SW480 (cell line): ENCODE measurements at places on chromosomes 12 and 14.

DNA sequence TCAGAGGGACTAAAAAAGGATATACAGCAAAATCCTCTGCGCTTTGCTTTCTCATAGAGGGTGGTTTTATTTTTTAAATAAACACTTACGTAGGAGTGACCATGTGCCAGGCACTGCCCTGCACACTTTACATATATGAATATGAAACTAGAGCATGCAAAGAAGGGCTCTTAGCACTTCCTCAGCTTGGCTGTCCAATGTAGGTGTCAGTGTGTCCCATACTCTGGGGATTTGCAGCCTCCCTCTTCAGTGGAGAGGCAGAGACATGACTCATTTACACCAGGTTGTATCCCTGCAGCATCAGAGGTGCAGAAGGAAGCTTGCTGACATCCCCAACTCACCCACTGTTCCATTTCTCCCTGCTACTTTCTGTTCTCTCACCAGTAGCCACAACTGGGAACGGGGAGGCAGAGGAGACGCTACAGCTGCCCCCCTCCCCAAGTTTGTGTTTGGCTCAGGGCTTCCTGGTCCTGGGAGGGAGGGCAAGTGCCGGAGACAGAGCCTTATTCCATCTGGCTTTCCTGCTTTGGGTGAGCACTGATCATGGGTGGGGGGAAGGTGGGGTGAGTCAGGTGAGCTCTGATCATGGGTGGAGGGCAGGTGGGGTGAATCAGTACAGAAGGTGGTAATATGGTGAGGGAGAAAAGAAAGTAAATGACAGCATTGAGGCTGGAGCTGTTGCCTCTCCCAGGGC is 4.9 kb upstream of the KRT5 start:
- DNase-seq, result peak; percentile 60

DNA sequence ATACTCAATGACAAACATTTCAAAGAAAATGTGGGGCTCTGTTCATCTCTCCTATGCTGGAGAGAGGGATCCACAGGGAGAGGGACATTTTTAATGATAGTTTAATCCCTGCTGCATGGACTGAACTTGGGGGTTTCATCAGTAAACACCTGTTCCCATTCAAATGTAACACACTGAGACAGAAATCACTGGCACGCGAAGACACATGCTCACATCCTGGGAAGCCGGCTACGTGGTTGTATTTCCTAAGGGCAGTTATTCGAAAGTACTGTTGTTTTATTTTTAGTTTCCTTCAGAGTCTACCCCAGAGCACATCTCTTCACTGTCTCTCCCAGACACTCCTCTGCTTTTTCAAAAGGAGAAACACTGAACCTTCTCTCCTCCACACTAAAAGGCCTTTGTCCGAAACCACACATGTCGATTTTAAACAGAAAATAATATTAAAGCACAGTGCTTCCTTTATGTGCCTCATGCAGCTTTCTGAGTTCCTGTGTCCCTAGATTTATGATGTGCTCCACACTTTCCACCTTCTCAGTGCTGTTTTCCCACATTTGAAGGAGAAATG is 52.8 kb downstream of the PTHLH start:
- DNase-seq, result no peak

- no peak for DNase-seq
Observed at GRCh38 chr12:920676-921075, 28.8 kb downstream of the RAD52 start.

DNA sequence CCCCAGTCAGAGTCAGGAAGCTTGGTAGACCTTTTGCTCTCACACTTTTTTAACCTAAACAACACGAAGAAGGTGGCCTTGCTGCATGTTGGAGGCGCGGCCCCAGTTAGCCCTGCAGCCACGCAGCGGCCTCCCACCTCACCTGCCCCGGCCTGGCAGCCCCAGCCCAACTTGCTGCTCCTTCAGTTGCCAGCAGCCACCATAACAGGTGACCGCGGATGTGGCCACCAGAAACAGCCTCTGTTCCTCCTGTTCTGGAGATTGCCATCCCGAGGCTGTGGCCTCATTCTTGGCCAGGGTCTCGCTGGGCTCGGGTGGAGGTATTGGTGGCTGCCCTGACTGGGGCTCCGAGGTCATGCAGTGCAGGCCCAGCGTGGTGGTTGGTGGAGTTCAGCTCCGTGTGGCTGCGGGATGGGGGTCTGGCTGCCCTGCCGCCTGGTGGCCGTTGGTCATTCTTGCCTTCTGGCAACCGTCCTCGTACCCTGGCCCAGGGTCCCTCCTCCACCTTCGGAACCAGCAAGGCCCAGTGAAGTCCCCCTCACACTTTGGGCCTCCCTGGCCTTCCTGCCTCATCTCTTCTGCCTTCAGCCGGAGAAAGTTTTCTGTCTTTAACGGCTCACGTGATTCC is 20.7 kb upstream of the TEX22 start:
- no peak for DNase-seq

GRCh38 chr12:76250256-76250655 is 98.0 kb downstream of the BBS10 start:
- DNase-seq, result no peak

GRCh38 chr12:88579601-88580050 is 645 bp downstream of the KITLG start:
- peak; percentile 20 for DNase-seq

DNA sequence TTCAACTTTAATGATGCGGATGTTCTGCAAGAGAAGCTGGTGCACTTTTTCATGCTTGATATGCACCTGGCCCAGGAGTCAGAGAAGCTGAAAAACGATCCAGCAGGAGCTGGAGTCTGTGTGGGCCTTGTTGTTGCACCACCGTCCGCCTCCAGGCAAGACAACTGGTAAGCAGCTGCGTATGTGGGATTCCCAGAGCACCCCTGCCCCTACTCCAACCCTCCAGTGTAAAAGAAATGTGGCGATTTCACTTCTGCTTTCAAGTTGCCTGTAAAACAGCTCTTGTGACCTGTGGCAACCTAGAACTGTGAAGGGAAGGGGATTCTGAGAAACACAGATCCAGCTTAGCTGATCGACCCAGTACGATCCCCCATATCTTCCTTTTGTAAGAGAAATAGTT is 154.1 kb upstream of the PELI2 start:
- no peak for DNase-seq

- peak; percentile 97 for DNase-seq
Observed at GRCh38 chr12:27279826-27280225, 35.7 kb downstream of the STK38L start.

DNA sequence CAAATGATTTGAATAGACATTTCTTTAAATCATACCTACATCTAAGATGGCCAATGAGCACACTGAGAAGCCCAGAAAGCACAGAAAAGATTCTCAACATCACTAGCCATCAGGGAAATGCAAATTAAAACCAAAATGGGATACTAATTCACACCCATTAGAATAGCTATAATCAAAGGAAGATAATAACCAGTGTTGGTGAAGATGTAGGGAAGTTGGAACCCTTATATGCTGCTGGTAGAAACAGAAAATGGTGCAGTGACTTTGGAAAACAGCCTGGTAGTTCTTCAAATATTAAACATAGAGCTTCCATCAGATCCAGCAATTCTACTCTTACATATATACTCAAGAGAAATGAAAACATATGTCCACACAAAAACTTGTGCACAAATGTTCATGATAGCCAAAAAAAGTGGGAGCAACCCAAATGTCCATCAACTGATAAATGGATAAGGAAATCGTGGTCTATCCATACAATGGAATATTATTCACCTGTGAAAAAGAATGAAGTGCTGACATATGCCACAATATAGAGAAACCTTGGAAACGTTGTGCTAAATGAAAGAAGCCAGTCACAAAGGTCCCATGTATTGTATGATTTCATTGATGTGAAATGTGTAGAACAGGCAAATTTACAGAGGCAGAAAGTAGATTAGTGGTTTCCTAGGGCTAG is 24.4 kb downstream of the SYNE3 start:
- DNase-seq, result no peak

GRCh38 chr14:92105073-92105892 is 1.1 kb downstream of the ATXN3 start:
- no peak for DNase-seq

DNA sequence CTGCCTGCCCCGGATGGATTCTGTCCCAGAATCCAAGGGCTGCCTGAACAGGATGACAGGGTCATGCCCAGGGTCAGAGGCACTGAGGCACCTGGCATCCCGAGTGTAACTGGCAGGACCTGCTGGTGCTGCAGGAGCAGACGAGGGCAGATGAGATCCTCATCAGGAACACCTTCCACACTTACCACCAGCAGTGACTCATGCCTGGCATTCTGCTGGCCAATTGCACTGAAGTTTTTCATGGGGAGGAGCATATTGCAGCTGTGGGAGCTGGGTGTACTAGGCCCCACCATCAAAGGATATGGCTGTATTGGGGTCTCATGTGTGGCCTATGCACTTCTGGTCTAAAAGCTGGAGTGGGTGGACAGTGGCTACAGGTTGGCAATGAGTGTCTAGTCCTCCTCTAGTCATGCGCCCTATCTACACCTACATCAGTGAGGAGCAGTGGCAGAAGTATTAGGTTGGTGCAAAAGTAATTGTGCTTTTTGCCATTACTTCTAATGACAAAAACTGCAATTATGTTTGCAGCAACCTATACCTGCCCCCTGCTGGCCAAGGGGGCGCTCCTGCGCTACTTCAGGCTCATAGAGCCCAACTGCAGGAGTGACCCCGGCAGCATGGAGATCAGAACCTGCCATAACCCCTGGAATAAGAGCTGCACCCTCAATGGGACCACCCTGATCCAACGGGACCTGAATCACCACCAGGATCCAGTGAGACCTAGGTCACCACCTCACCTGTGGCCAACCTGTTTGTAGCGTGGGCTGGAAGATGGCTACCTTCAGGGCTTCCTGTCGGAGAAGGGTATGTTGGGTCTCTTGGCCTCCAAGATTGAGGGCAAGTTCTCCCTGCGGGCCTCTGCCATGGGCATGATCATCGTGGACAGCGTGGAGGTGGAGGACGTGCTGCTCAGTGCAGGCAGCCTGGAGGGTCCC is 8.0 kb upstream of the C12orf42 start:
- no peak for DNase-seq

DNA sequence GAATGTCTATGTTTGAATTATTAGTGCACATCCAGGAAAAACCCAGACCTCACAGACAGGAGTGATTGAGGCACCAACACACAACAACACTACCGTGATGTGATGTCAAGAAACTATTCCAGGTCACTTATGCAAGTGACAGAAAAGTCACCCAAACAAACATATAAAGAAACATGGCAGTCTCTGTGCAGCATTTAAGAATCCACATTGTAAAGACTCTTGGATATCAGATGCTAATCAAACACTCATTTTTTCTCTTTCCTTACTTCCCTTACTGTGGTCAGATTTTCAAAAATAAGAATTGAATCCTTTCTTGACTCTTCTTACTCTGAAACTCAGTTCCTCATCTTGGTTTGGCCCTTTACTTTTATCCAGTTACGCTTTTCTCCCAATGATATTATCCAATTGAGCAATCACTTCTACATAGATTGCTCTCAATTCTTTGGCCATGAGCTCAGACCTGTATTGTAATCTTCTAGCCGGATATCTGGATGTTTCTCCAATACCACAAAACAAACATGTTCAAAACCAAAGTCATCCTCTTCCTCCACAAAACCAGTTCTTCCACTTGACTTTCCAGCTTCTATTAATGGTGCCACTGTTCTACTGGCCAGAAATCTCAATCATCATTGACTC is 115.4 kb downstream of the DUSP6 start:
- no peak for DNase-seq

DNA sequence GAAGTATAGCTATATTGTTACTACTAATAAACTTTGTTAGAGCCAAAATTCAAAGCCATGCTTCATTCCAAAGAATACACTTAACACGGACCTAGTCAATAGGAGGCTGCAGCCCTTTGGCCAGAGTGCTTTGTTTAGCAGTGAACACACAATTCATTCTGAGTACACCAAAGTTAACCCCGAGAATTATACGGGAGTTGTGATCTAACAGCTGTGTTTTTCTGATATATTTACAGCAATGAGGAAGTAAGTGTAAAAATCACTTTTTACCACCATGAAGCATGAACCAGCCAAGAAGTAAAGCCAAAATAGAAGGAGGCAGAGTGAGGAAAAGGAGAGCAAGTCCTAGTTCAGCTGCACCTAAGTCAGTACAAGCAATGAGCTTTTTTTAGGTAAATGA is 156.8 kb upstream of the PDE3A start:
- no peak for DNase-seq

GRCh38 chr14:20328705-20329104 is 4.4 kb downstream of the CCNB1IP1 start:
- no peak for DNase-seq

- DNase-seq, result no peak
Observed at GRCh38 chr12:120901818-120902217, 2.3 kb downstream of the SPPL3 start.

GRCh38 chr14:79028281-79028680 is 858.1 kb downstream of the NRXN3 start:
- DNase-seq, result no peak

- DNase-seq, result no peak
Observed at GRCh38 chr12:124655698-124656516, 88.5 kb upstream of the NCOR2 start.

DNA sequence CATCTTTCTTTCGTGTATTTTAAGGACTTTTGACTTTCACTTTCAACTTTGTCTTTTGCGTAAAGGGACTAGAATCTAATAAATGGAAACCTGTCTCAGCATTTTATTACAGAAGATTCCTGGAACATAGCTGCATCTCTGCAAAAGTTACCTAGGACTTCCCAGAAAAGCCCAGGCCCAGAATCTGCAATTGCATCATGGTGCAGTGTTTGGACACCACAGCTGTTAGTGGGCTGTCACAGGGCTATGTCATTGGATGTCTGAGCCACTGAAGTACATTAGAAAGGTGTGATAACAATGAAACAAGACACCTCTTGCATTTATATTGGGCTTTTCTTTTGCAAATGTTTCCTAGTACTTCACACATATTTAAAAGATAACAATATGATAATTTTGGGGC is 199.9 kb upstream of the IGF1 start:
- DNase-seq, result no peak

- no peak for DNase-seq
Observed at GRCh38 chr12:92732216-92732615, 29.4 kb downstream of the PLEKHG7 start.

DNA sequence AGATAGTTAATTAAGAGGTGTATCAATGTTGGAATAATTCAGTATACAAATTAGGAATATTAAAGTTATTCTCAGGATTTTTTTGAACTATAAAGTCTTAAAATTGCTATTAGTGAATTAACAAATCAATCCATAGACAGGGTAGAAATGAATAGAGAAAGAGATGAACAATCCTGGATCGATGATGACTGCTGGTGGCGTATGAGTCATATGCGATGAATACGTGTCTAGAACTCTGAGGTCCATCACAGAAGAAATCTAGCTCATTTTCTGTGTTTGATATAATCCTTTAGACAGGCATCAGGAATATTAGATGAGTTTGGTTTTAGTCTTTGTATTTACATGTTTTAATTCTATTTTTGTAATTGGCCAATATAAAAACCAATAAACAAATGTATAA is 85.4 kb upstream of the RTL1 start:
- DNase-seq, result no peak

GRCh38 chr14:69152902-69153151 is at the start of gene DCAF5:
TSS of gene DCAF5 (minus strand) at chr14:69153119. CDS start at chr14:69152978, 141 bp downstream.
- DNase-seq, result peak; percentile 98

- no peak for DNase-seq
Observed at GRCh38 chr12:116370886-116371580, 93.5 kb upstream of the MED13L start.

GRCh38 chr12:17304503-17305347 is 698.8 kb upstream of the LMO3 start:
- peak; percentile 64 for DNase-seq

- no peak for DNase-seq
Observed at GRCh38 chr12:64400041-64400440, 4.2 kb upstream of the XPOT start.
